Kidney epithelial cell (primary cell): ENCODE measurements at places on chromosomes 3 and 15. TPM values are rescaled to one million over a fixed set of nuclear protein-coding genes. Genes with fewer than 3 reads are reported as not detected.

The SCN11A gene
- total RNA-seq = 0.04 and 0.27 TPM in 2 replicates

The AADACL2 gene
- not detected in 2 replicates for total RNA-seq

GRCh38 chr3:141303481-141304223 lies 64.7 kb upstream of the ZBTB38 start:
- no peak for DNase-seq

DNA sequence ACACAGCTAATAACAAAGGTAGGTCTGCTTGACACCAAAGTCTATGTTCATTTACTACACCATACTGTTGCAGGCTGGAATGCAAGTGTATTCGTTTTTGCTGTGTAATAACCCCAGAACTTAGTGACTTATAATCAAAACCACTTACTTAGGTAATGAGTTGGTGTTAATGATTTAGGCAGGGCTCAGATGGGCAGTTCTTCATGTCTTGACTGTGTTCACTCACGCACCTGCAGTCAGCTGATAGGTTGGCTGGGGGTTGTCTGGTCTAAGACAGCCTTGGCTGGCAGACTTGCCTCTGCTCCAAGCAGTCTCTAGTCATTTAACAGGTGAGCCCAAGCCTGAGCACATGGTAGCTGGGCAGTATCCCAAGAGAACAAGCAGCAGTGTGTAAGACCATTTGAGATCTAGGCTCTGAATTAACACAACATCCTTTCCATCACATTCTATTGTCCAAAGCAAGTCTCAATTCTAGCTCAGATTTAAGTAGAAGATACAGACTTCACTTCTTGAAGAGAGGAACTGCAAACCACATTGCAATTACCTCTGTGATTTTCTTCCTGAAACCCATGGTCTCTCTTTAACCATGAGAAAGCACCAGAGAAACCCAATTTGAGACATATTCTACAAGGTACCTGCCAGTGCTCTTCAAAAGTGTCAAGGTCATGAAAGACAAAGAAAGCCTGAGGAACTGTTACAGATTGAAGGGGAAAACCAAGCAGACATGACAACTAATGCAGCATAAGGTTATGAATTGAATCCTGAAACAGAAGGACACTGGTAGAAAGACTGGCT lies 13.3 kb upstream of the DCLK3 start:
- DNase-seq = no peak

DNA sequence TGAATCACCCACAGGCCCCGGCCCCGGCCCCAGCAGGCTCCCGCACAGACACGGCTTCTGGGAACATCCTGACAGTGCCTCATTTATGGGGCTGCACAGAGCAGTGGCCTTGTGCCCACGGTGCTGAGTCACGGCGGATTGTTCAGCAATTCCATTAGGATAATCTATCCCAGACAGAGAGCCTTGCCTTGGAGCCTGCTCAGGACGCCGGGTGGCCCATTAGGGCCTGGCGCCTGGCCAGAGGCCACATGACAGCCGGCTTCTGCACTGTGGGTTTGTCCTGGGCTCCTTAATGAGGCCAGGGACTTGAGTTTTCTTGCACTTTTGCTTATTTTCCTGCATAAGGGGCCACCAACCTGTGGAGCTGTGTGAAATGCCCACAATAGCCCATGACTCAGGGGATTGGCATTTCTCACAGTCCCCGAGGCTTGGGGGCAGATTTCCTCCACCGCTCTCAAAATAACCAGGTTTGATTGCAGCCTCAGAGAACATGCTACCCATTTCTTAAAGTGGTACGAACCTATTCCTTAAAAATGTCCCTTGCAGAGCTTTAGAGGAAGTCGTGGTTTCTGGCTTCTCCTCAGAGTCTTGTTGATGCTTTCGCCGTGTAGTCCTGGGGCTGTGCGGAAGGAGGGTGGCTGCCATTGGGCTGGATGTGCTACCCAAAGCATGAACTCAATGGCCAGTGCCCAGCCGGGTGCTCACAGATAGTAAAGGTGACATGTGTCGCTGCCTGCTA lies 19.0 kb downstream of the SYNM start:
- DNase-seq = peak; percentile 96

DNA sequence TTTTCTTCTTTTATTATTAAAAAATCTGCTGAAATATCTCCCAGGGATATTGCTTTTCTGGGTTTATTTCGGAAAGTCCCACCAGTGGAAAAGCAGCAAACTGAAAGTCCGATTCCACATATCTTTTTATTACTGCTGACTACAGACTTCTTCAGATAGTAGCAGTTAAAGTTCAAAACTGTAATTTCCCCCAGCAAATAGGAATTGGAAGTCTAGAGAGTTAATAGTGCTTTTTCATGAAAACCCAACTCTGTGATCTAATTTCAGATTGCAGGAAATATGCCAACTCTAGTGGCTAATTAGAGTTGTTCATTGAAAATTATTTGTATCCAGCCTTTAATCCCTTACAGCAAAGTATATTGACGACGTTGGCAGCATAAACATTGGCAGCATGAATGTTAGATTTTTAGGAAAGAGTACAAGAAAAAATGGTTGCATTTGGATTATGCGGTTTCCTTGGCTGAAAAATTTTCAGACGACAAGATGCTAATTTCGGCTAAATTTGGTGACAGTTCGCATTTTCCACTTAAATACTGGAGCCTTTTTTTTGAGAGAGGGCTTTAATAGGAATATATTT lies 472.9 kb upstream of the CBLB start:
- no peak for DNase-seq

The RASL12 gene
- 0.92 TPM in 1 of 2 replicates, not detected in the other for total RNA-seq

The KLHL25 gene
- total RNA-seq = 13.2 and 14.8 TPM in 2 replicates

GRCh38 chr15:42149493-42150218 lies 6.8 kb downstream of the PLA2G4F start:
- DNase-seq = no peak

GRCh38 chr15:35013370-35013769 lies 25.3 kb upstream of the ZNF770 start:
- no peak for DNase-seq

GRCh38 chr15:101180620-101181307 lies 71.1 kb downstream of the CHSY1 start:
- DNase-seq = no peak

- DNase-seq = no peak
Observed at GRCh38 chr15:100297812-100298211, 44.0 kb downstream of the ADAMTS17 start.

- DNase-seq = no peak
Observed at GRCh38 chr3:43613976-43614375, 7.8 kb downstream of the ANO10 start.

- DNase-seq = peak; percentile 38
Observed at GRCh38 chr3:117553461-117553860, 843.9 kb downstream of the TUSC7 start.

DNA sequence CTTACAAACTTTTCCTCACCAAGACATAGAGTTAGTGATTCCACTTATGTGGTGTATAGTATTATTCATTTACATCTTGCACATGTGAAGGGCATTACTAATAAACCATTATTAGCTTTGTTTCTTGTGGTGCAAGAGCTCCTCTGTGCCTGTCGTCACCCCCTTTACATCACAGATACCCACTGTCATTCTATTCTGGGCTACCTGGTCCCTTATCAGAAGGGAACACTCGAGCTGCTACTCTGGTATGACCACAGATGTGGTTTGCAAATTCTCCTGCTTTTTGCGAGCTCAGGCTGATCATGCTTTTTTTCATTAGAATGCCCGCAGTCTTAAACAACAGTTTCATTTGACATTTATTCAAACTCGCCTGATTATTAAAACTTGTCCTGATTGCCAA lies 13.9 kb upstream of the SENP2 start:
- no peak for DNase-seq

GRCh38 chr15:70030851-70031250 lies 66.9 kb downstream of the TLE3 start:
- DNase-seq = no peak

The GUCA1C gene
- not detected in 2 replicates for total RNA-seq

- no peak for DNase-seq
Observed at GRCh38 chr3:22392286-22392685, 641.3 kb upstream of the ZNF385D start.

DNA sequence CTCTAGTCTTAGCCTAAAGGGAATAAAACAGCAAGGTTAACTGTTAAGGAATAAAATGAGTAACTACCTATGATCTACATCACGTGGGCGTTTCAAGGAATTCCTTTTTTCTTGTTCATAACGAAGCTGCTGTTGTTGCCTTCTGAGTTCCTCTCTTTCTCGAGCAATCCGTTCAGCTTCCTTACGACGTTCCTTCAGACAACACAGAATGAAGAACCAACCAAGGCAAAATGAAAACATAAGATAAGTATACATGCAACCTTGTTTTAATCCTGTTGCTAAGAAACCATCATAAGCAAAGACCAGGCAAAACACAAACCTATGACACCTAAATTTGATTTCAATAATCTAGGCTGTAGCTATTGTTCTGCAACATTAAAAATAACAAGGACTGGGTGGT lies 44.1 kb downstream of the SLTM start:
- no peak for DNase-seq

DNA sequence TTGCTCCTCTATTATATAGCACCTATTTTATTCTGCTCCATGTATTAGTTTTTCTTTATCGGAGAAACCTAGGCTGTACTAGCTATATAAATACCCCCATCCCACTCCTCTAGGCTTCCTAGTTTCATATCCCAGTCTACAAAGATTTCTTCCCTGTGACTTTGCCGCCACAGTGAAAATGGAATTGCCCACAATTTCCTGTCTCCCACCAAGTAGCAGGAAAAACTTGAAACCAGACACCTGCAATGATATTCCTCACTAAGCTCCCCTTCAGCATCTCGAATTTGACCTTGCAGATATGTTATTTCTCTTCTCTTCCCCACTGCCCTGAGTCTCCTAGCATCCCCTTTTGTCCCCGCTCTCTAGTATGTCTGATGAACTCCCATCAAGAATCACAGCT lies 685.8 kb upstream of the CCDC54 start:
- no peak for DNase-seq

DNA sequence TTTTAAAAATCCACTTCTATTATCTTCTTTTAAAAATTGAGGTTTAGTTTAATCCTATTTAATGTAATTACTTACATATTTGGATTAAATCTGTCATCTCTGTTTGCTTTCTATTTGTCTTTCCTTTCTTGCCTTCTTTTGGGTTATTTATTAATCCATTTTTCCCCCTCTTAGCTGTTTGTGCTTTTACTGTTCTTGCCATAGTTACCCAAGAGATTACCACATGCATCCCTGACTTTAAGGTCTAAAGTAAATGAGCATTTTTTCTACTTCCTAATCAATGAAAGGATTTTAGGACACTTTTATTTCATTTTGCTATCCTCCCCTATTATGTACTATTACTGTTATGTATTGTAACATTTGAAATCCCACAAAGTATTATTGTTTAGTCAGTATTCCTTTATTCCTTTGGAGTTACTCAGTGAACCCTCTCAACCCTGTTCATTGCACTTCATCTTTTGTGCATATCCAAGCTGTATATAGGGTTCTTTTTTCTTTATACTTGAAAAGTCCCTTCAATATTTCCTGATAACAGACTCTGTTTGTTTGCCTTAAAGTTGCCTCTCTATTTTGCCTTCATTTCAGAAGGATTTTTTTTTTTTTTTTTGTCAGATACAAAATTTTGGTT lies 62.7 kb downstream of the MEF2A start:
- no peak for DNase-seq
